ENCODE measurements at places on chromosomes 12 and 14.

DNA sequence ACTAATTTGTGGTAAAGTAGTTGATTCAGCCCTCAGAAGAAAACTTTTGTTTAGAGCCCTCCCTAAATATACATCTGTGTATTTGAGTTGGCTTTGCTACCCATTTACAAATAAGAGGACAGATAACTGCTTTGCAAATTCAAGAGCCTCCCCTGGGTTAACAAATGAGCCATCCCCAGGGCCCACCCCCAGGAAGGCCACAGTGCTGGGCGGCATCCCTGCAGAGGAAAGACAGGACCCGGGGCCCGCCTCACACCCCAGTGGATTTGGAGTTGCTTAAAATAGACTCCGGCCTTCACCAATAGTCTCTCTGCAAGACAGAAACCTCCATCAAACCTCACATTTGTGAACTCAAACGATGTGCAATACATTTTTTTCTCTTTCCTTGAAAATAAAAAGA is 2.7 kb downstream of the FZD10 start:
- DNase-seq, result no peak

DNA sequence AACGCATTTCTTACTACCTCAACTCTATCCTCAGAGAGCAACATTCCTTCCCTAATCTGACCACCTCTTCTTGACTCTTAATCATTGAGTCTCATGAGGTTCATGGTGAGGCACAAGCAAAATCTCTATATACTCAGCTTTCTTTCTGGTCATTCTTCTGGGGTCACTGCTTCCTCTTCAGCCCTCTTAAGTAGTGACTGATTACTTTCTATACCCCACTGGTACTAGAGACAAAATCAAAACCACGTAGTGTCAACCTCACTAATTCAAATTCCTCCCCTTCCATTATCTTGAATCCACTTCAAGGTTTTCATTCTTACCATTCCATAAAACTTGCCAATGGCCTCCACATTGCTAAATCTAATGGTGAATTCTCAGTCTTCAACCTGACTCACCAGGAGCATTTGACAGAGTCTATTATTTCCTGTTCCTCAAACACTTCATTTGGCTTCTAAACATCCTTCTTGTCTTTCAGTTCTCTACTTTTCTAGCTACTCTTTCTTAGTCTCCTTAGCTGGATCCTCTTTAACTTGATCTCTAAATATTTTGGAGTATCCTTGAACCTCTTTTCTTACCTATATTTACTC is 6.8 kb downstream of the WDHD1 start:
- no peak for DNase-seq

DNA sequence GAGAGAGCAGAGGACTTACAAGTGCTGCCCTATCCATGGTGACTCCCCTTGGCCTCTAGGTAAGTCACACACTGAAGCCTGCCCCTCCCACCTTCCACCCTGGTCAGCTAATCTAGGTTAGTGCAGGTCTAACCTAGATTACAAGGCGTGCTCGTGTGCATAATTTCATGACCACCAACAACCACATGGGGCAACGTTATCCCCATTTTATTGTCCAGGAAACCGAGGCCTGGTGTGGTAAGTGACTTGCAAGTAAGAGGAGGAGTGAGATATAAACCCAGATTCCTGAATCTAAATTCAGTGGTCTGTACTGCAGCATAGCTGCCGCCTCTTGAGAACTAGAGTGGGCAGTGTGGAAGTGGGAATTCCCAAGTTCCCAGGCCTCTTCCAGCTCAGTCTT is 171.1 kb downstream of the DAD1 start:
- DNase-seq, result no peak

DNA sequence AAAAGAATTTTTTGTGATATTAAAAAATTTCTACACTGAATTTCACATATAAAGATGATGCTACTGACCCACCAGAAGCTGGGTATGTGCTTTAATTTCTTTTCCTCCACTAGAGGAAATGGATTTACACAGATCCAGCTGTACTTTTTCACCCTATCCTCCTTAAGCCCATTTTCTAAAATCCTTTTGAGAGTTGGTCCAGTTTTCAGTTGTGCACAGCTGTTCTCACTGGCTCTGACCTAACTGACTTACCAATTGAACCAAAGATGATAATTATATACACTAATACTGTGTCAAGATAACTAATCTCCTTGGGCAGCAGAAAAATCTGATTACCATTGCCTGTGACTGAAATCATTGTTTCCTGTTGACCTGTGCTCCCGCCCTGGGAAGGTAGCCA is 108.5 kb downstream of the ZFC3H1 start:
- no peak for DNase-seq
